ENCODE measurements at places on chromosomes 7 and 10.

GRCh38 chr7:20296444-20296843 is 34.3 kb upstream of the ITGB8 start:
- peak; percentile 61 for DNase-seq

GRCh38 chr7:46145412-46145811 is 224.3 kb upstream of the IGFBP3 start:
- peak; percentile 99 for DNase-seq

- no peak for DNase-seq
Measured at GRCh38 chr10:34444223-34445183, 370.6 kb downstream of the PARD3 start.

GRCh38 chr10:58782876-58783851 is 270.5 kb downstream of the BICC1 start:
- no peak for DNase-seq

DNA sequence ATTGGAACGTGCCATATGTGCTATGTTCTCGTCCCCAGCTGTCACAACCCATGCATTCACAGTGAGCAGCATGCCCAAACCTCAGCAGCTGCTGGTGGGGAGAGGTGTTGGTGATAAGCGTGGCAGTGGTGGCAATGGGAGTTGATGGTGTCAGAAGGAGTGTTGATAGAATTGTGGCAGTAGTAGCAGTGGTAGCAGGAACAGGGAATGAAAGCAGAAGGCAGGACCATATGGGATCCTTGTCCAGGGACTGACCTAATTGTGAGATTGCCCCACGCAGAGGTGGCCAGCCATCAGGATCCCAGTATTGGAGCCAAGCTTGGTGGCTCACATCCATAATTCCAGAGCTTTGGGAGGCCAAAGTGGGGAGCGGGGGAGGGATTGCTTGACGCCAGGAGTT is 276.3 kb downstream of the GALNT17 start:
- no peak for DNase-seq

DNA sequence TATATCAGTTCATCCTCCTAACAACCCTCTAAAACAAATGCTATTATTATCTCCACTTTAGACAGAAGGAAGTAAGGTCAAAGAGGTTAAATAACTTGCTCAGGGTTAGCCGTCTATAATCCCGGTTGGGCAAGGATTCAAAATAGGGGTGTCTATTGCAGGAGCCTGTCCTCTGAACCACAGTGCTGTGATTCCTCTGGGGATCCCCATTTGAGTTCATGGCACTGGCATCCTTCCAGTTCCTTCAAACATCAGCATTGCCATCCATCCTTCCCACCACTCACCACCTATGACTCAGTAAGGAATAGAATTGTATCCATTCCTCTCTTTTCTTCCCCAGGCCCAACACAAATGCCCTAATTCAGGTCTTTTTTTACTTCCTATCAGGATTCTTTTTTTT is 25.6 kb downstream of the HPS6 start:
- DNase-seq, result peak; percentile 72

DNA sequence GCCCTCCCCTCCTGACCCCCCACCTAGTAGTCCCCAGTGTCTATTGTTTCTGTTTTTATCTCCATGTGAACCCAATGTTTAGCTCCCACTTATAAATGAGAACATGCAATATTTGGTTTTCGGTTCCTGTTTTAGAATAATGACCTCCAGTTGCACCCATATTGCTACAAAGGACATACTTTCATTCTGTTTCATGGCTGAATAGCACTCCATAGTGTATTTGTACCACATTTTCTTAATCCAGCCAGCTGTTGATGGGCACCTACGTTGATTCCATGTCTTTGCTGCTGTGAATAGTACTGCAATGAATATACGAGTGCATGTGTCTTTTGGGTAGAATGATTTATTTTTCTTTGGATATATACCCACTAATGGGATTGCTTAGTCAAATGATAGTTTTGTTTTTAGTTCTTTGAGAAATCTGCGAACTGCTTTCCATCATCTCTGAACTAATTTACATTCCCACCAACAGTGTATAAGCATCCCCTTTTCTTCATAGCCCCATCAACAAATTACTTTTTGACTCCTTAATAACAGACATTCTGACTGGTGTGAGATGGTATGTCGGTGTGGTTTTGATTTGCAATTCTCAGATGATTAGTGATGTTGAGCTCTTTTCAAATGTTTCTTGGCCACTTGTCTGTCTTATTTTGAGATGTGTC is 128.4 kb upstream of the PHYHIPL start:
- DNase-seq, result no peak

DNA sequence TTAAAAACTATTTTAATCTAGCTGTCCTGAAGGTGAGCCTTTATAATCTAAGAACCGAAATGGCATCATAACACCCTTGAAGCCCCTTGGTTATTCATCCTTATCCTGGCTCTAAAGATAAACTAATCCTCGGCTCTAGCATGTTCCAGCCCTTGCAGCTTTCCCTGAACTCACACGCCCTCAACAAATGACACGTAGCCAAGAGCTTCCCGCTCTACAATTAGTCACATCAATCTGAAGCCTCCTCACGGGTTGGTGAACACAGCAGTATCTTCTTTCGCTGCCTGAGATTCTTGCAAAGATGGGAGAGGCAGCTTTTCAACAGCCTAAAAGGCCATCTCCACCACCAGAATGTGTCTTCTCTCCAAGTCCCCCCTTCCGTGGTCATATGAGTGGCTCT is 4.1 kb downstream of the FRMD4A start:
- peak; percentile 16 for DNase-seq

DNA sequence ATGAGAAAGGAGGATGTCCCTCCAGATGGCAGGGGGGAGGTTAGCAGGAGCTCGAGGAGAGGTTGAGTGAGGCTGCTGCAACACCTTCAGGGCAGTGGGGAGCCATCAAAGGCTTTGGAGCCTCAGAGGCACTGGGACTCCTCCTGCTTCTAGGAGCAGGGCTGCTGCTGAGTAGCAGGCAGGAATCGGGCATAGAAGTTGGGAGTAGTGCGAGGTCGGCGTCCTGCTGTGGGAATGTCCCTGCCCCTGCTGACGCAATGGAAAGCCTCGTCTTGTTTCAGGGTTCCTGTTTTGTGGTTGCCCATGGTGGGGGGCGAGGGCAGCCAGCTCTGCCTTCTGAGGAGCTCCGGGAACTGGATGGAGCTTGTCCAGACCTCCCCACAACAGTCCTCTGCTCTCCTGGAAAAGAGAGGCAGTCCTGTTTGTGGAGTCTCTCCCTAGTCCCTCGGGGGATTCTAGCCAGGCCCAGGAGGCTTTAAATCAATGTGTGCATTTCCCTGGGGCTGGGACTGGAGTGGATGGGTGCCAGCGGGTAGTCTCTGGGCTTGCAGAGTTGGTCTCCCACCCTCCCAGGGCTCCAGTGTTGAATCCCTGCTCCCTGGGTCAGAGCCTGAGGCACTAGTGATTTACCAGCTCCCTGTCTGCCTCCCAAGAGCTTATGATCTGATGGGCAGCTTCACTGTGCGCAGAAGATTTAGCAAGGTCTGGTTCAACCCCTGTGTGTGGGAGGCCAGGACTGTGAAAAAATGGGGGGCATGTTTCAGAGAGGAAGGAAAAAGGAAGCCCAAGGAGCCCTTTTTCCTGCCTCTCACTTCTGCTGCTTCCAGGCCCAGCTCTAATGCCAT is 98.7 kb upstream of the PPIF start:
- no peak for DNase-seq

GRCh38 chr7:111256391-111256790 is 165.5 kb downstream of the LRRN3 start:
- DNase-seq, result no peak

GRCh38 chr10:78700413-78700812 is 368.4 kb upstream of the ZMIZ1 start:
- DNase-seq, result peak; percentile 40

- DNase-seq, result no peak
Measured at GRCh38 chr7:131637859-131638258, 81.4 kb upstream of the PODXL start.

GRCh38 chr7:4612237-4612636 is 69.9 kb upstream of the FOXK1 start:
- no peak for DNase-seq

GRCh38 chr10:95660283-95660682 is 3.8 kb upstream of the ALDH18A1 start:
- DNase-seq, result peak; percentile 67

DNA sequence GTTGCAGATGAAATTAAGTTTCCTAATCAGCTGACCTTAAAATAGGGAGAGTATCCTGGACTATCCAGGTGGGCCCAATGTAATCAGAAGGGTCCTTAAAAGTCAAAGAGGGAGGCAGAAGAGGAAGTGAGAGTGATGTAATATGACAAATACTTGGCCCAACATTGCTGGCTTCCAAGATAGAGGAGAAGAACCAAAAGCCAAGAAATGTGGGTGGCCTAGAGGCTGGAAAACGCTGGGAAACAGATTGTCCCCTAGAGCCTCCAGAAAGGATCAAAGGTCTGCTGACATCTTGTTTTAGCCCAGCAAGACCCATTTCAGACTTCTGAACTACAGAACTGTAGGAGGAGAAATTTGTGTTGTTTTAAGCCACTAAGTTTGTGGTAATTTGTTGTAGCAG is 79.7 kb upstream of the NOBOX start:
- DNase-seq, result no peak

DNA sequence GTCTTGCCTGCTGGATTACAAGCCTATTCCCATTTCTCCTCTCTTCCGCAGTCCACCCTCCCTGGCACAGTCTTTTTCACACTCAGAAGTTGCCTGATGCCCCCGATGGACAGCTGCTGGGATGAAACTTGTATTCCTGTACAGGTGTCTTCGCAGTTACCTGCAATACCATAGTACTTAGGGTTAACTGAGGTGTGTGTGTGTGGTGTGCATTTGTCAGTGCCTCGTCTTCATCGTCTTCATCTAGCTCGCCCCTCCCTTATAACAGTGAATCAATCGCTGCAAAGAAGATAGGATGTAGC is 11.0 kb downstream of the NXPH1 start:
- no peak for DNase-seq

GRCh38 chr7:47516985-47517600 is 64.8 kb downstream of the TNS3 start:
- DNase-seq, result no peak

DNA sequence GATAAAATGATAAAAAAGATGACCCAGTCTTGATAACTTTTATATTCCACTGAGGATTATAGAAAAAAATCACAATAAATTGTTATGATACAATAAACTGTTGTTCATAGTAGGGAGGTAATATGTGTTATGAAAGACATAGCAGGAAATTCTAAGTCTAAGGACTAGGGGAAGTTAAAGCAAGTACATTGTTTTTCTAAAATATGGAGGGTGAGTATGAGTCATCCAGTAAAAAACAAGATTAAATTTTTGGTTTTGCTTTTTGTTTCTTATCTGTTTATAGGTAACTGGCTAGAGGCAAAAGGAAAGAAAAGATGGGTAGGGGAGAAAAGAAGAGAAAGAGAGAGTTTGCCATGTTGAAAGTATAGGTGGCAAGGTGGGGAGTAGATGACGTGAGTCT is 188.4 kb downstream of the POLR1F start:
- peak; percentile 22 for DNase-seq

- DNase-seq, result peak; percentile 93
Measured at GRCh38 chr7:106848851-106849442, 16.1 kb upstream of the PIK3CG start.

DNA sequence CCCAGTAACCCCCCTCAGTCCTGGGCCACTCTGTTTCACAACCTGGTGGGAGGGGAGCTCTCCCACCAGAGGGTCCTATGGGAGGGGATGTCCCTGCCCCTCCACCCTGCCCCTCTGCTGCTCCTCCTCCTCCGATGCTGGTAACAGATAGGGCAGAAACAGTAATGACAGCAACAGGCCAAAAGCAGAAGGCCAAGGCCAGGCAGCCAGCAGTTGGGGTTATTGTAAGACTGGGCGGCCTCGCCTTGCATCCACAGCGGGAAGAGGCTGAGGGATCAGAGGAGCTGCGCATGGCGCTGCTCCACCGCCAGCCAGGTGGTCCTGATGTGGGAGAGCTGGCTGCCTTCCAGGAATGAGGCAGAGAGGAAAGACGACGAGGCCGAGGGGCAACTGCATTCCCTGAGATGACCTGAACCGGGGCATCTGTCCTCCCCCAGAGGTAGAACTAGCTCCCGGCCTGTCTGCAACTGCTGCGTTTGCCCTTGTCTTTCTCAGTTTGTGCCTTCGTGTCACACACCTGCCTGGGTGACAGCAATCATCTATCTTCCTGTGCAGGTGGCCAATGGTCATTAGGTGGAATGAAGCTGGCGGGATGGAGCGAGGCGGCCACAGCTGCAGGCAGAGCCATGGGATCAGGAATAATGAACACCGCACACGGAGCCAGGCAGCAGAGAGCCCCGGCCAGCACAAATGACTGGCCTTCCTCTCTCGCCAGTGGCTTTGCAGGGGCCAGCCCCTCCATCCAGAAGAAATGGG is 54.0 kb upstream of the CACUL1 start:
- DNase-seq, result no peak

GRCh38 chr10:101671453-101671852 is 23.5 kb downstream of the FBXW4 start:
- no peak for DNase-seq

DNA sequence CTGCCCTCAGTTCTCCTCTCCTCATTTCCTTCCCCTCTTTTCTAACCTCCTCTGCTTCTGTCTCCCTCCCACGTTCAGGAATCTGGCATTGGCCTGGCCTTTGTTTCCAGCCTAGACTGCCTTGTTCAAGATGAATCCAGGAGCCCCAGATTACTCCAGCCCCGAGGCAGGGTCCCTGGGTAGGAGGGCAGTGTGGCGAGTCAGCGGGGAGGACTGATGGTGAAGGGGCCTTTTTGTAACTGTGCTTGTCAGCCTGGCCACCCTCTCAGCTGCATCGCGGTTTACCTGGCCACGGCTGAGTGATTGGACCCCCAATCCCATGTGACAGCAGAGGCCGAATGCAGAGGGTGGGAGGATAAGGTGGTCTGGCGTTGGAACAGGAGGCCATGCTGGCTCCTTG is 96.1 kb upstream of the SHH start:
- no peak for DNase-seq

DNA sequence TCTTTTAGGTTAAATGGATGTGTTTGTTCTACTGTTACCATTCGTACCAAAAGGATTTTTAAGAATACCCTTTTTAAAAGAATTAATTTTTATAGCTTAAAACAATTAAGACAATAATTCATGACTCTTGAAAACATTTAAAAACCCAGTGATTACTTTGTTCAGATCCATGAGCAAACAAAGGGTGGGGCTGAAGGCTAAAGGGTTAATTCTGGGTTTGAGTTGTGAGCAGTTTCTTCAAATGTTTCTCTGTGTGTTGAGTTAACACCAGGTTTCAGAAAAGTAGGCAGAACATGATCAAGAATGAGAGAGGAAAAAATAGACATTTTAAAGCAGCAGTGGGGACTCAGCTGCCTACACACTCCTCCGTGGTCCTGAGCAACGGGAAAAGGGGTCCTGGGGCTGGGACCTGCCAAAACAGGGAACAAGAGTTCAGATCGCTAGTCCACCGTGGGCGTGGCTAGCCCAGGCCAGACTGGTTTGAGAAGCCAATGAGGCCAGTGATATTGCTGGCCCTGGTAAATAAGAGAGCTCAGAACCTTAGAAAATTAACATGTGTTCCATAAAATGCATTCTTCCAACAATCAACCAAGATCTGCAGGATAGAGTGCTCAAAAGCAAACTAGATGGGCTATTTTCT is 14.9 kb upstream of the EZH2 start:
- no peak for DNase-seq

- peak; percentile 60 for DNase-seq
Measured at GRCh38 chr7:68678196-68678595, 920.1 kb upstream of the AUTS2 start.

- no peak for DNase-seq
Measured at GRCh38 chr10:59008452-59008851, 168.0 kb upstream of the PHYHIPL start.
